ENCODE measurements at places on chromosomes 5 and 9. TPM values are rescaled to one million over a fixed set of nuclear protein-coding genes. Genes with fewer than 3 reads are reported as not detected.
A peak's percentile ranks its signal among the peaks of the same experiment; 100 is the strongest.

Gene PCDHGC5
- not detected for total RNA-seq

Gene ZNF883
- 0.24 TPM for total RNA-seq

DNA sequence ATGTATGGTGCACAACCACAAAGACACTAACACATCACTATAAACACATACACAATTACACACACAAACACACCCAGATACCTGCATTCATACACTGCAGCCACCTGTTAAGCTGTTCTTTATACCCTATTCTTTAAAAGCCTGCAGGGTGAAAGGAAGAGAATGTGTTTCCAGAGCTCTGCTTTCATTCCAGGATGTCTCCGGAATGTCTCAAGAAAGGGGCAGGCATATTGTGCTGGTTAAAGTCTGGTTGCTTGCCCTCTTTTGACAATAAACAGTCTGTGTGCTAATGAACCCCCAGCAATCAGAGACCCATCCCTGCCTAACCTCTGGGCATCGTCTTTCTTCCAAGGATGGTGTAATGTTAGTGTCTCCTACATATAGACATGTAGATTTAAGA, 181.6 kb downstream of the EPB41L4A start:
- no peak for DNase-seq
- no peak overlapping the region for H3K27ac ChIP-seq
- H3K36me3 ChIP-seq, result no peaks in the 10 kb centered on the region

DNA sequence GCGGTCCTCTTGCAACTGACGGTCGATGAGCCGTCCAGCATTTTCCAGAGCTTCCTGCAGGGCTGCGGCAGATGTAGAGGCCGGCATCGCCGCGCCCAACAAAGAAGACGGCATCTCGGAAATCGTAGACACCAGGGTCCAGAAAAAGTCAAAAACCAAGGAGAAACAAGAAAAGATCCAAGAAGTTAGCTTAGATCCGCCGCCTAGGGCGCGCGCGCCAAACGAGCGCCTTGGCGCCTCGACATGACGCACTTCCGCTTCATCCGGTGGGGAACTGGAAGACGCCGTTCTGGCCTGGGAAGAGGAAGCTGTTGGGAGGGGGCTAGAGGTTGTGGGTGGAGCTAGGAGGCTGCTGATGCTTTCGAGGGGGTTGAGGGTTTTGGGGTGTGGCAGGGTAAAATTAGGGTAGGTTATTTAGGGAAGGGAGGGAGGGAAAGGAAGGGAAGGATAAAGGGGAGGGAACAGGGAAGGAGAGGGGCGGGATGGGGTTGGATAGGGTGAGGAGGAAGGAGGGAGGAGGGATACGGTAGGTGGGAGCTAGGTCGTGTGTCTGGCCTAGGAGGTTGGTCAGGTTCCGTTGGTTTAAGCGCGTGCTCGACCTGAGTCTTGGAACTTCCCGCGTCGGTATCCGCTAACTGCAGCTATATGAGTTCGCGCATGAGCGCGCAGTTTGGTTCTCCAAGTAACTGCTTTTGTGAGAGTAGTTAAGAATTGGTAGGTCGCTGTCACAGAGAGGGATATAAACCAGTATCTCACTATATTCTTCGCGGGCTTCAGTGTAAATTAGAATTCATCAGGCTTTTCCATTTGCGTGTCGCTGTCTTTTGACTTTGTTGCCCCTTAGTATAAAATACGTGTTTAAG, at the start of gene NUP155:
Gene NUP155 (minus strand): TSS at position 243 of the 863 bp plus-strand sequence. CDS start 129 bp downstream, at position 114.
- peaks cover 8% of the 10 kb centered on the region for H3K36me3 ChIP-seq
- H3K4me3 ChIP-seq, result peak within 1 kb of the TSS; percentile 91
- peak; percentile 97 for DNase-seq
- H3K27ac ChIP-seq, result peak within 1 kb of the TSS; percentile 95
- H3K4me1 ChIP-seq, result peaks cover 23% of the 10 kb centered on the region
- no peaks in the 10 kb centered on the region for H3K27me3 ChIP-seq

DNA sequence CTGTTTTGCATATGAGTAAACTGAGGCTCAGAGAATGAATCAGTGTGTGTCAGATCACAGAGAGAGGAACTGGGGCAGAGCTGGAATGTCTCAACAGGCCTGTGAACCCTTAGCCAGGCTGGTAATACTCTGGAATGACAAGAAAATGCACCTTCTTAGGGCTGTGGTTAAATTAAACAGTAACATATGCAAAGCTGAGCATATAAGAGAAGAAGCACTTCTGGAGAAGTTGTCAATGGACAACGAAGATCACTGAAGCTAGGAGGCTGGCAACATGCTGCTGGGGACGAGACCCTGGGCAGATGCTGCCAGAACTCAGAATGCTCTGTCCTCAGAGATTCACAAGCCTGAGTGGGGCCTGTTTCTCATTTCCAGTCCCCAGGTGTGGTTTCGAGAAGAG, 64.6 kb upstream of the EPB41L4B start:
- H3K36me3 ChIP-seq, result peaks cover 1% of the 10 kb centered on the region
- H3K4me1 ChIP-seq, result no peaks in the 10 kb centered on the region
- H3K4me3 ChIP-seq, result no peak overlapping the region
- DNase-seq, result no peak

Data from activated CD4-positive, alpha-beta T cell treated with anti-CD3 and anti-CD28 coated beads, Interleukin-2, amount 10 ng/mL, durations not matched to agents 24 days and 14 days (primary cell).